GM06990 (cell line): ENCODE measurements at places on chromosomes 11 and 22.

DNA sequence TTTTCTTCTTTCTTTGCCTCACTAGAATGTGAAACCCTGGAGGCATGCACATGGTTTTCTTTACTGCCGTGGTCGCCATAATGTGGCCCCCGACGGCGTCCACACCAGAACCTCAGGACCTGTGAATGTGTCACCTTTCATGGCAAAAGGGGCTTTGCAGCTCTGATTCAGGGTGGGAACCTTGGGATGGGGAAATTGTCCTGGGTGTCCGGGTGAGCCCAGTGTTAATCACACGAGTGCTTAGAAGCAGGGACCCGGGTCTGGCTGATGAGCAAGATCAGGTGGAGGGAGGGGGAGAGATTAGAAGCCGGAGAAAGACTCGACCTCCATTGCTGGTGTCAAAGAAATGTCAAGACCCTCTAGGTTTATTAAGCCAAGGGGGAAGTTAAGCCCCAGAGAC lies 74.7 kb upstream of the SHISAL1 start:
- no peak for DNase-seq

- DNase-seq: no peak
Measured at GRCh38 chr11:133911171-133911570, 45.6 kb downstream of the IGSF9B start.

DNA sequence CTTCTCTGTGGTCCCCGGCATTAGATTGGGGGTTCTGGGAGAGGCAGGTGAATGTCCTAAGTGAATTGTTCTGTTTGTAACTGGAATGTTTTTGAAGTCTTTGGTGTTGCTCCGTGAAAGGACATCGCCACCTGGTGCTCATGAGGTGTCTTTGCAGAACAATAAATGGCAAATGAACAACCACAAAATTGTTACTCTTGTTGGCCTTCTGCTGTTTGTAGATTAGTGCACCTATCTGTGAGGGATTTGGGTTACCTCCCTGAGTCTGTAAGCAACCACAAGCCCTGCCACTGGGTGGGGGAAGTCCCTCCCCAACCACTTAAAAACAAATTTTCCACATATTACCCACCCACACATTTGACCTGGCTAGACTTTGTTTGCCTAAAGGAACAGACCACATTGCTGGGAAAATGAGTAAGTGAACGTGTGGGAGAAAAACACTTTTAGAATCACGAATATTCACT lies 4.7 kb downstream of the MPEG1 start:
- DNase-seq: peak; percentile 57

DNA sequence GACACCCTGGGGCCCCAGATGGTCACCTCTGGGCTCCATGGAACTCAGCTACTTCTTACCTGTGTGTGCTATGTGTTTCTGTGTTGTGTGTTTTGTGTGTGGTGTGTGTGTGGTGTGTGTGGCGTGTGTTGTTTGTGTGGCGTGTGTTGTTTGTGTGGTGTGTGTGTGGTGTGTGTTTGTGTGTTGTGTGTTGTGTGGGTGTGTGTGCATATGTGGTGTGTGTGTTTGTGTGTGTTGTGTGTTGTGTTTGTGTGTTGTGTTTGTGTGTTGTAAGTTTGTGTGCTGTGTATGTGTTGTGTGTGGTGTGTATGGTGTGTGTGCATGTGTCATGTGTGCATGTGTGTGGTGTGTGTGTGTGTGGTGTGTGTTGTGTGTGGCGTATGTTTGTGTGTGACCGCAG lies 3.8 kb upstream of the WNT7B start:
- no peak for DNase-seq

DNA sequence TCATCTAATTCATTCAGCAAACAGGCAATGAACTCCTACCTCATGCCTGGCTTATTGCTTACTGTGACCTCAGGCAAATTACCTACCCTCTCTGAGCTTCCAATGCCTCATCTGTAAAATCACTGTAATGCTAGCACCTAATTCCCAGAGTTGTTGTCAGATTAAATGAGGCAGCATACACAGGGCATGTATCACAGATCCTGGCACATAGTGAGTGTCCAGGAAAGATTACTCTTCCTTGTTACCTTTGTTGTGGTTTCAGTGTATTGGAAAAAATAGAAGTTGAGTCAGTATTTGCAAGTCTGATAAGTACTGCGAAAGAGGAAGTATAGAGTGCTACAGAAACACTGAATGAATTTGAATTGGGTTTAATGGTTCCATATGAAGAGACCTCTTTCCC lies 26.4 kb upstream of the LRRC55 start:
- no peak for DNase-seq

GRCh38 chr11:119316016-119316728 lies 758 bp downstream of the MCAM start:
- no peak for DNase-seq
